ENCODE measurements at places on chromosomes 6 and 20.

- no peak for DNase-seq
Measured at GRCh38 chr6:113365191-113365590, 492.0 kb upstream of the MARCKS start.

GRCh38 chr20:60304026-60304590 is 345.9 kb downstream of the CDH26 start:
- no peak for DNase-seq

- peak; percentile 52 for DNase-seq
Measured at GRCh38 chr6:28940294-28940857, 16.6 kb upstream of the TRIM27 start.

GRCh38 chr6:26427451-26427809 is 12.9 kb upstream of the BTN3A3 start:
- DNase-seq = no peak

DNA sequence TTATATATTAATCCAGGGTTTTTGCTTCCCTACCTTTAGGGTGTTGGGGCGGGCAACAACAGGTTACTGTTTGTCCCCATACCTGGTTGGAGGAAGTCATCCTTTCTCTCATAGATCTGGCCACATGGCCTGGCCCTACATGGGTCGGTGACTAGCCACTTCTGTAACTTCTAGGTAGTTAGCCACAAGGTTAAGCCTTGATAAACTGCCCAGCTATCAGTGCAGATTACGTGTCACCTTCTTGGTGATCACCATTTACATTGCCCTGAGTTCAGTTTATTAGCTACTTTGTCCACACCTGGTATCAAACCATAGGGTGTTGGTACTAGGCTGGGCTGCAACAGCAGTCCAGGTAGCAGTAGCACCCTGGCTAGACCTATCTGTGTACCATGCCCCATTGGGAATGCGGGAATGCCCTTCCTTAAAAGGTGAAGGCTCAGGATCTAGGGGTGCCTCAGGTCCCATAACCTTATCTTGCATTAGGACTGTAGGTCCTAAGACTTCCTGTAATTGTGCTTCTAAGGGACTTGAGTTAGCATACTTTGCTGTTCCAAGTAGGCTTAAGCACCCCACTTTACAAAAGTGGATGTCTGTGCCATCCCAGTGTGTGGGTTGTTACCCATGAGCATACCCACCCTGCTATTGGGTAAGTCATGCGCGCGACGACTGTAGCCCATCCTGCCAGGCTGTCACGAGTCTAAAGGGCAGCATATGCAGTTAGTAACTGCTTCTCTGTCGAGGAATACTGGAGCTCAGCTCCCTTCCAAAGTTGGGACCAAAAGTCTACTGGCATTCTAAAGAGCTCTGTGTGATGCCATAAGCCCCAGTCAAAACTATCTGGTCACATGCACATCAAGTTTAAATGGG is 5.2 kb downstream of the ZKSCAN3 start:
- DNase-seq = no peak

DNA sequence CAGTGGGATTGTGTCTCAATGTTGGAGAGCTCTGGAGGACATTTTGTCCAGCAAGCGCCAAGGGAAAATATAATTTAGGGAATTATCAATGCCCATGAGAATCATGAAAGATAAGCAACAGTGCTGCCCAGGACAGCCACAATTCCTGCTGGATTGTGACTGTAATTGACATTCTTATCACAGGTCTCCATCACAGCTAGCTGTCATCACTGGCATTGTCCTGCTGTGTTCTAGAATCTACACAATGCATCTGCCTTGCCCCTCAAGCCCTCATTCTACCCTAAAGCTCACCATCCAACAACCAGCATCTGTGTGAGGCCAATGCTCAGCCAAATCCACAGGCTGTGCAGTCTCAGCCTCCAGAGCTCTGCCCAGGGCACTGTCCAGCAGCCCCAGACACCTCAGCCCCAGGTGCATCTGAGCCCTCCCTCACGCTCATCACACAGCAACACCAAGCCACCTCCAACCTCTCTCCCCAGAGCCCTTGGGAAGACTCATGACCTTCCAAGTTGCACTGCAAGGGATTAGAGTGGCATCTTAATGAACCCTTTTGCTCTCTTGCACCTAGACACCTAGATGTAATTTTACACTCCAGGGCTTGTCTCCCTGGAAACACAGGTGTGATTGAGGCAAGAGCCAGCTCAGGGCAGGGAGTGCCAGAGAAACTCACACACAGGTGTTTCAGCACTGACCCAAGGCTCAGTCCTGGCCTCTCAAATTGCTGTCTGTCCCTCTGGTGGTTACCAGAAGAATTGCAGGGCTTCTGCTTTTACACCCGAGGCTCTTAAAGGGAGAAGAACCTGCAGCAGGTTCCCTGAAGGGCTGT is 85.2 kb upstream of the PHACTR3 start:
- no peak for DNase-seq

DNA sequence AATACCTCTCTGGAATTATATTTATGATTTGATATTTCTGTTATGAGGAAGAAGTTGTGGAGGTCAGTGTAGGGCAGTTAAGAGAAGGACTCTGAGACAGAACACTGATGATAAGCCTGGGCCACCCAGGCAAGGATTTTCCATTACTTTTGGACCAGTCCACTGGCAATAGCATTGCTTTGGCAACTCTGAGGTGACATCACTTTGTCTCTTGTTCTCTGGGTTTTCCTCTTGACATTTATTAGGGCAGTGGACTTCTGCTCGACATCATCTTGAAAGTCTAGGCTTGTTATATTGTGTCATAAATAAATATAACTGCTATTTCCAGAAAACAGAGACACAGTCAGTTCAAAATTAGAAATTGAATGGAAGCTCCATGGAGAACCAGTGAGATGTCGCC is 268.0 kb downstream of the SMOC2 start:
- no peak for DNase-seq

GRCh38 chr6:31358302-31358701 is 1.3 kb upstream of the HLA-B start:
- no peak for DNase-seq

GRCh38 chr6:13049666-13050254 is 278.6 kb downstream of the TBC1D7 start:
- no peak for DNase-seq

DNA sequence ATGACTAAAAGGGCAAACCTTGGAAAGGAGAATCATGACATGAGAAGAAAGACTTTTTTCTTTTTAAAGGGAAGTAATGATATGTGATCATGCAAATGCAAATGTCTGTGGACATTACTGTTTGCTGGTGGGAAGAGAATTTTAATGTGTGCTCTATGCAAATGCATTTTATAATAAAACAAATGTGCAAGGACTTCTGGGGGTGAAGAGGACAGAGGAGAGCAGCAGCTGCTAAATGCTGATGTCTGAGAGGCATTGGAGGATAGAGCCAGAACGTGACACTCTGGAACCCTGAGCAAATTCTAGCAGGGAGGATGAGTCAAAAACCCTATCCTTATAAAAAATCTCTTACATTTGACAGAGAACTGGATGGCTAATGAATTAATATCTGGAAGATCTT is 69.1 kb upstream of the BEND3 start:
- DNase-seq = no peak

DNA sequence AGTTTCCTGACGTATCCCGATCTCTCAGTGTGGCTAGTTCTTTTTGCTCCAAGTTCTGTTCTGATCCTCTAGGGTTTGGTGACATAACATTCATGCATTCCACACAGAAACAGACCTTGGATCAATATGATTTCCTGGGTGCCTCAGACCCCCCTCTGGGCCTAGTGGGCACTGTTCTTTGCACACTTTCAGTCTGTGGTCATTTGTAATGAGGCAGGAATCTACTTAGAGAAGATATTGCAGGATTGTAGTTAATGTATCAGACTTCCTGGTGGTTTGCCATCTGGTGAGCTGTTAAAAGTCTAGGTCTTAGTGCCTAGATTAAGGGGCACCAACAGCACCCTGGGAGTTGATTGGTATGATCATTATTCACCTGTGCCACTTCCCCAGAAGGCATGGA is 7.5 kb downstream of the BEND6 start:
- no peak for DNase-seq

- no peak for DNase-seq
Measured at GRCh38 chr6:5782783-5783547, 223.8 kb downstream of the NRN1 start.

DNA sequence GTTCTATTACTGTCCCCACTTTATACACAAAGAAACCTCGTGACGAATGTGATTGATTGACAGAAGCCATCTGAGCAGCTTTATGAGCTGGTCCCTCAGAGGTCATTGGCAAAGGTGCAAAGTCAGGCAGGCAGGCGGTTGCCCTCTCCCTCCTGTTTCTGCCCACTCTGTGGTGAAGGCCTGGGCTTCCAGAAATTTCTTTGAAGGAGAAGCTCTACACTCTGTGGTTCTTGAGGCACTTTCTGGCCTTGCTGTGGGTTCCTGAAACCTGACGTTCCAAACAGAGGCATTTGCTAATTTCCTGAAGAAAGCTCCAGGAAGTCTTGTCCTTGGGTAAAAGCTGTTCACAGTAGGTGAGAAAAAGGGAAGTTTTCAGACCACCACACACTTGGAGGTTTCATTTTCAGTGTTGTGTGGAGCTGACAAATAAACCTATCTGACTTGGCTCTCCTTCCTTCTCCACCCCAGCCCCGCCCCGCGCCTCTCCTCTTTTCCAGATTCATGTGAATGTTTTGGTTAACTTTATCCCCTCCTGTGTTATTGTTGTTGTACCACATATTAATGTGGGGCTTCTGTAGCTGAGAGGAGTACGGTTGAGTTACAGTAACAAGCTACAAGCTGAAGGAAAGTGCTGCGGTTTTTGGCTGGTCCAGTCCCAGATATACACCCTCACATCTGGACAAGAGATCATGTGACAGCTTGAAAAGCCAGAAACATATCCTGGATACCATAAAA is 274.1 kb downstream of the CLIC5 start:
- DNase-seq = no peak

DNA sequence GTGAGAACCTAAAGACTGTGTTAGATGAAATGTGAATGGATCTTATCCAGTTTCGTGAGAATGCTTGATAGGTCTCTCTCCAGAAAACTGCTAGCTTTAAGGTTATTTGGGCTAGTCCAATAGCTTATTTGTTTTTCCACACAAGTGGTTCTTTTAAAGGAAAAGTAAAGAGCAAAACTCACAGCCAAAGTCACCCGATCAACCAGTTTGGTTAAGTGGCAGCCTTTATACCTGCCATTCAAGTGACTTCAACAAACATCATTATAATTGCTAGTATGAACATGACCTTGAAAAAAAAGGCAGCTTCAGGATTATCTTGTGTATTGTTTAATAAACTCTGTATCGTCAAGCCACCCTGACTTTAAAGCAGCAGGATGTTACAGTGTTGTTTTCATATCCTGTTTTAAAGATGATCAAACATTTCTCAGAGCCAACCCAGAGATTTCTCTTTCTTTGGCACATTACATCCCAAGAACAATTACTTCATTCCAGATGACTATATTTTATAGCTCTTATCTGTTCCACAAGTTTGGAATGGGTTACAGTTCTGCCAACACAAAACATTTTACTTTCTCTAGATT is 253.4 kb downstream of the EPHA7 start:
- no peak for DNase-seq

GRCh38 chr6:1004885-1005630 is 306.8 kb upstream of the FOXQ1 start:
- no peak for DNase-seq

- no peak for DNase-seq
Measured at GRCh38 chr20:45459606-45460005, 9.9 kb upstream of the WFDC2 start.

- DNase-seq = no peak
Measured at GRCh38 chr6:25371037-25371347, 91.8 kb downstream of the CARMIL1 start.

DNA sequence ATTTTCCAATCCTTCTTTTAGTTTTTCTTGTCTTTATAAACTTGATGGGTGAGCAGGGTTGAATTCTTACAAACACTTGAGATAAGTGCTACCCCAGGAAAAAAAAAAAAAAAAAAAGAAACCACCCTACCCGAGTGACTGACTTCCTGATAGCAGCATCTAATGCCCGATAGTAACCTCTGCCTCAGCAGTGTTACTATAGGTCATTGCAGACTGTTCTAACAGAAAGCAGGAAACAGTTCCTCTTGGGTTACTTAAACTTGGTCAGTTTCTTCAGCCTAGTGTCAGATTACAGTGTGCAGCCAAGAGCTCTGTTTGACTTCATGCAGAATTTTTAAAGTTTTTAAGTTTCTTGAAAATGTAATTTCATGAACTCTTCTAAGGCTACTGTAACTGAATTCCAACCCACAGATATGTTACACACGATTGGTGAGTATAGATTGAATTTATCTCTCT is 2.1 kb downstream of the MYLIP start:
- DNase-seq = no peak

GRCh38 chr6:90221403-90221802 is 75.2 kb downstream of the BACH2 start:
- no peak for DNase-seq

Measured in stimulated activated CD4-positive, alpha-beta T cell treated with anti-CD3 and anti-CD28 coated beads, TNF-alpha, amount 100 ng/mL, for 24 hours (primary cell).